ENCODE measurements at places on chromosomes 16 and 17. TPM values are rescaled to one million over a fixed set of nuclear protein-coding genes. Genes with fewer than 3 reads are reported as not detected.

The GH2 gene
- not detected for total RNA-seq

The TLCD3B gene
- not detected for total RNA-seq

The NOTUM gene
- not detected for total RNA-seq

The C17orf100 gene
- 0.24 TPM for total RNA-seq

The OR2C1 gene
- total RNA-seq: 0.24 TPM

The PIPOX gene
- total RNA-seq: 1.2 TPM

The ZDHHC1 gene
- total RNA-seq: 3.6 TPM

The SCARF1 gene
- total RNA-seq: 0.21 TPM

The MGAT5B gene
- total RNA-seq: not detected

The SLC9A5 gene
- 0.72 TPM for total RNA-seq
